ENCODE measurements at places on chromosomes 4 and X.

DNA sequence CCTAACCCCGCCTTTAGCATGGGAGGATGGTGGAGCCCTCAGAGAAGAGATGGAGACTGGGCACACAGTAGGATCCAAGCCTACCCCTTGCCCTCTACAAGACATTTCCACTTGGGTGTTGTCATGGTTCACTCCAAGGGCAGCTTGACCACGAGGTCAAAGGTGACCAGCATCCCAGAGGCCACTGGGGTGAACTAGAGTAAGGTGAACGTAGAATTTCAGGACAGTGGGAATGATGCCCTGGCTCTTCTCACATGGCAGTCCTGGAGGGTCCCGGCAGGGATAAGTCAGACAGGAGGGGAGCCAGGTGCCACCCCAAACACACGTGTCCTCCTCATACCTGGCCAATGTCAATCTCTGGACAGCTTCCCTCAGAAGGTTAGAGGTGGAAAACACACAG is 274.2 kb upstream of the AGTR2 start:
- no peak for DNase-seq

DNA sequence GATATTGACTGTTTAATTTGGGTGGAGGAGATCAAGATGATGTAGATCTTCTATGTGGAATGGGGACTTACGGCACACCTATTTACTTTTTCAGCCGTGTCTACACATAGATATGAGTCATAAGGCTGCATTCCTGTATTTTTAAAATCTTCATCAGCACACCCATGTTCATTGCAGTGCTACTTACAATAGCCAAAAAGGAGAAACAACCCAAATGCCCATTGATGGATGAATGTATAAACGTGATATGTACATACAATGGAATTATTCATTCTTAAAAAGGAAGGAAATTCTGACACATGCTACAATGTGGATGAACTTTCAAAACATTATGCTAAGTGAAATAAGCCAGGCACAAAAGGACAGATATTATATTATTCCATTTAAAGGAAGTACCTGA is 98.6 kb downstream of the AASDH start:
- DNase-seq: no peak

DNA sequence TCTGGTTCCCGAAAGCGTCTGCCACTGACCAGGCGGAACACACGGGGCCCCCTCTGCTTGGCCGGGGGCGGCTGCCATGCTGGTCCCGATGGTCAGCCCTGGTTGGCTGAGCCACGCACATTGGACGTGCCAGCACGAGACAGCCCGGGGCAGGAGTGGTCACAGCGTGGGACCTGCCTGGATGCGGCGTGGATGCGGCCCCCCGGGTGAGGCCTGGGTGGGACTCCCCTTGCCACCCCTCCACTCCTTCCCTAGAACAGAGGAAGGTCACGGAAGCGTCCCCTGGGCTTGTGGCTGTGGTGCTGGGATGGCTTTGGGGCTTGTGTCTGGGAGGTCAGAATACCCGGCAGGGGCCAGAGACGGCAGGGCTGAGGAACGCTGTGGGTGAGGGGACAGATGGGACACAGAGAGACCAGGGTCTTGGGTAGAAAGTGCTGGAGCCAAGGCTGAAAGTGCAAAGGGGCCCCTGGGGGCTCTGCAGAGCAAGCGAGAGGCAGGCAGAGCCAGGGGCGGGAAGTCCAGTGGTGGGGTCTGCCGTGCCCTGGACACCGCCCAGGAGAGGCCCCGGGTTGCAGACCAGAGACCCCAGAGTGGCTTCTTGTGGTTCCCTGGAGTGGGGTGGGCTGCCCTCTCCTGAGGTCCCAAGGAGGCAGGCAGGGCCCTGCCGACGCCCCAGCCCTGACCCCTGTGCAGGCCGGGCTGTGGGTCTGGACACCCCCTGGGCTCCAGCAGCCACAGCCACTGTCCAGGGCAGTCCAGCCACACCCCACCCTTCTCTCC is 8.6 kb upstream of the CPLX1 start:
- DNase-seq: no peak

- no peak for DNase-seq
Observed at GRCh38 chrX:133653358-133653757, 238.1 kb upstream of the GPC4 start.

- DNase-seq: no peak
Observed at GRCh38 chrX:9434051-9434550, 30.8 kb upstream of the TBL1X start.

GRCh38 chr4:120856294-120856693 is 66.2 kb downstream of the PRDM5 start:
- DNase-seq: no peak

GRCh38 chr4:122689972-122690371 is 42.5 kb upstream of the BBS12 start:
- DNase-seq: no peak

DNA sequence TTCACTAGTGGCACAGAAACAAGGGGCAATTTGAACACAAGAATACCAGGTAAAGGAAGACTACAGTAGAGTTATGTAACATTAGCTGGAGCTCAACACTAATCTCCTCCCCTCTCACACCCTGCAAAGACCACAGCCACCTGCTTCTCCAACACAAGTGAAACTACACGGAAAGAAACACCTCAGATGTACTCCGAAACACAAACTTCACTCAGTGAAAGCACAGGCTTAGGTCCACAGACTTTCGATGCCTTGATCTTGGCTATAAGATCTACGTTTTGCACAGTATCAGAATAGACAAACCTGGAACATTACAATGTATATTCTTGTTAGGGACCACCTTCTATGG is 7.6 kb downstream of the ACSL1 start:
- no peak for DNase-seq

DNA sequence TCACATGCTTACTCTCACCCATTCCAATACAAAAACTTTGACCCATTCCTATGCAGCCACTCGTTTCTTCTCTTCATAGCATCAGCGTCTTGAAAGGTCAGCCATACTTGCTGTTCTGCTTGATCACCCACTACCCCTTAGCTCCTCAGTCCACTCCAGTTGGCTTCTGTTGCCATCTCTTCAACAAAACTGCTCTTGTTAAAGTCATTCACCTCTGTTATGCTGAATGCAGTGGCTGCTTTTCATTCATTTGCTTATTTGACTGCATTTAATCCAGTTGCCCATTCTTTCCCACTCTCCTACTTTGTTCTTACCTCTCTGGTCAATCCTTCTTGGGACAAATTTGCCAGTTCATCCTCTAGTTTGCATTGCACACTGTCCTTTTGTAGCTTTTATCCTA is 24.9 kb downstream of the CEP135 start:
- DNase-seq: no peak

- peak; percentile 61 for DNase-seq
Observed at GRCh38 chr4:83114576-83114975, at the start of gene PLAC8. PLAC8 (minus strand) TSS chr4:83114729; CDS start chr4:83107921, 6,808 bp downstream.

DNA sequence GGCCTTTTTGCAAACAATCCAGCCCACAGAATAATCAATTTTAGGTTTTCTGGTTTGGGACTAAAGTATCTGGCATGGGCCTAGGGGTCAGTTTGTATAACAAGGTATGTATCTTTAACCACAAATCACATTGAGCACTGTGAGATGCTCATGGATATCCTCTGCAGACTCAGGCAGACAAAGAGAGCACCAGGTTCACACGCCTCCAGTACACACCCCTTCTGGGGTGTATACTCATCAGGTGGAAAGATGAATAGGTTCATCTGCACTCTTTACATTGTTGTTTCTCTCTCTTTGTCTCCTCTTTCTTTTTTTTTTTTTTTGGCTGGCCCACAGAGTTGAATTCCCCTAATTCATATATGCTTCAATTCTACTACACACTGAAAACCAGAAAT is 21.1 kb downstream of the TEC start:
- DNase-seq: no peak

- DNase-seq: no peak
Observed at GRCh38 chr4:41318839-41319530, 62.3 kb downstream of the UCHL1 start.

DNA sequence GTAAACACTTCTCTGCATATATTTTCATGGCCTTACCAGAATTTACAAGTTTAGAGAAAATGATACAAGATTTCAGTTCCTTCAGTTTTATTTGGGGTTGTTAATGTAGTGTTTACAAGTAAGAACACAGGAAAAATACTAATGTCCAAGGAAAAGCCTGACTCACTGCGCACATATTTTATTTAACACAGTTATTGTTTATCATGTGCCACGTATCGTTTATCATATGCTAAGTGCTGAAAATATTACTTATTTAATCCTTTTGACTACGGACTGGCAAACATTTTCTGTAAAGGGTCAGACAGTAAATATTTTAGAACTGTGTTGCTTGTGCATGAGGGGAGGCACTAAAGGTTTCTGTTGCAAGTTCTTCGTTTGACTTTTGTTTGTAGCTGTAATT is 794 bp downstream of the HSD17B13 start:
- no peak for DNase-seq

DNA sequence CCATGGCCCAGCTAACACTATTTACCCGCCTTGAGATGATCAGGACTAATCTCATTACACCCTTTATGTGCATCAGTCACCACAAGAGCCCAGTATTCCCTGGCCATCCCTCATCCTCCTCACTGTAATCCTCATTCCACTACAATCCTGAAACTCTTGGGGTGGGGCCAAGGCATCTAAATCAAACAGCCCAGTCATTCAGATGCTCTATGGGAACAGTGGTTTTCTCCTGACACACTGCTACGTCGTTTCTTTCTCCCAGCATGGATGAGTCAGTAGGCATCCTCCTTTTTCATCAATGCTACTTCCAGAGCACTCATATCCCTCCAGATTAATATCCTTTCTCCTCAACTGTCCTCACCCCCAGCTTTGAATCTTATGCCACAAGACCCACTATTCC is 5.6 kb downstream of the SDAD1 start:
- DNase-seq: no peak

DNA sequence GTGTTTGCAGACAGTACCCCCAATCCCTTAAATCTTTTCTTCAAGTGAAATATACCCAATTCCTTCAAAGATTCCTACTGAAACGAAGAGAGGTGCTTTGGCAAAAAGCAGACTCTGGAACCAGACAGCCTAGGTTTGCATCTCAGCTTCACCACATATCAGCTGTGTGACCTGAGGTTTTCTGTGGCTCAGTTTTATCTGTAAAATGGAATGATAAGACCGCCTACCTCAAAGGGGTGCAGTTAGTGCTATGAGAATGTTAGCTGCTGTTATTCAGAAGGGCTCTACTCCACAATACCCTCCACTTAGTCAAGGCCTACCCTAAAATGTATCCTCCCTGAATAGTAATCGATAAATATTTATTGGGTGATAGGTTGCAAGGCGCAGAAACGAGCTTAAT is 664 bp downstream of the PIR start:
- no peak for DNase-seq

- no peak for DNase-seq
Observed at GRCh38 chrX:75155447-75155826, 646 bp downstream of the ABCB7 start.

- DNase-seq: no peak
Observed at GRCh38 chr4:163544407-163545038, 50.0 kb downstream of the TMA16 start.

Data from NCI-H1436 treated with DMSO at 0.1 percent for 48 hours (cell line).